RPMI7951 (cell line): ENCODE measurements at places on chromosomes 2 and 18. TPM values are rescaled to one million over a fixed set of nuclear protein-coding genes. Genes with fewer than 3 reads are reported as not detected.

- DNase-seq = no peak
Measured at GRCh38 chr2:57177176-57177575, 869.4 kb upstream of the VRK2 start.

DNA sequence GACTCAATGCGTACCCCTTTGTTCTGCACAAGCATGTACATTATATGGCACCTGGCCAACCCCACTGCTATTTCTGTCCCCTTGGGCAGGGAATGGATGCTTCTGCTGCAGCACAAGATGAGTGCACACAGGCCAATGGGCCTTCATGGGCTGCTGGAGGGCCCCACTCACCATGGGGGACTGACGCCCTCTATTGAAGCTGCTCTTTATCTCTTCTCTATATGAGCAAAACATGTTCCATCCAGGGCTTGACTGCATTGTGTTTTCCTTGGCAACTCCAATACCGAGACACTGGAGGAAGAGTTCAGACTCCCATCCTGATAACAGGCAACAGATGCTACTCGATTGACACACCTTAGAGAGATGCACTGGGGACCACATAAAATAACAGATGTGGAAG lies 251.6 kb upstream of the NCKAP5 start:
- DNase-seq = peak; percentile 34

DNA sequence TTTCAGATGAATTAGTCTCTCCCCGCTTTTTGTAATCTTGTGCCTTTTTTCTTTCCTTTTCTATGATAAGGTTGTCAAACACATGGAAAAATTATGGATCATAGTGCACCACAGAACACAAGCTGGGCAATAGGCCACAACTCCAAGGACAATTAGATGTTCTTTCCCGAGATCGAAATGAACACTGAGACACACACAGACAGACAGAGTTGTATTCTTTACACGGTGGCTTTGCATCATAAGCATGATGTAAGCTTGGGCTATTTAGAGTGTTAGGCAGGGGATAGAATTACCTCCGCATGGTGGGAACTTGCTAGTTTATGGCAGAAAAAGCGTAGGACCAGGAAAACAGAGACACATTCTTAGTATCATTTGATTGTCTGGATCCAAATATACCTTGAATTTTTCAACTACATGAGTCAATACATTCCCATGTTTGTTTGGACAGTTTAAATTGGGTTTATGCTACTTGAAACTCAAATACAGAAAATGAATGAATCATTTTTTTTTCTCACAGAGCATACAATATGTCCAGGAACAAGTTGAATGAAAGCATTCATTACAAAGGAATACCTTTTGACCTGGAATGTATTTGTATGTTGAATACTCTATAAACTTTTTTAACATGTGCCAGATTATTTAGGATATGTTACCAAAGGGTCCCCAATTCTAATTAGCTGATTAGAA lies 1611.5 kb upstream of the TMEFF2 start:
- DNase-seq = no peak

GRCh38 chr2:138079976-138080375 lies 115.7 kb downstream of the HNMT start:
- no peak for DNase-seq

The PLA2R1 gene
- 6.9 and 7.6 TPM in 2 replicates for total RNA-seq

DNA sequence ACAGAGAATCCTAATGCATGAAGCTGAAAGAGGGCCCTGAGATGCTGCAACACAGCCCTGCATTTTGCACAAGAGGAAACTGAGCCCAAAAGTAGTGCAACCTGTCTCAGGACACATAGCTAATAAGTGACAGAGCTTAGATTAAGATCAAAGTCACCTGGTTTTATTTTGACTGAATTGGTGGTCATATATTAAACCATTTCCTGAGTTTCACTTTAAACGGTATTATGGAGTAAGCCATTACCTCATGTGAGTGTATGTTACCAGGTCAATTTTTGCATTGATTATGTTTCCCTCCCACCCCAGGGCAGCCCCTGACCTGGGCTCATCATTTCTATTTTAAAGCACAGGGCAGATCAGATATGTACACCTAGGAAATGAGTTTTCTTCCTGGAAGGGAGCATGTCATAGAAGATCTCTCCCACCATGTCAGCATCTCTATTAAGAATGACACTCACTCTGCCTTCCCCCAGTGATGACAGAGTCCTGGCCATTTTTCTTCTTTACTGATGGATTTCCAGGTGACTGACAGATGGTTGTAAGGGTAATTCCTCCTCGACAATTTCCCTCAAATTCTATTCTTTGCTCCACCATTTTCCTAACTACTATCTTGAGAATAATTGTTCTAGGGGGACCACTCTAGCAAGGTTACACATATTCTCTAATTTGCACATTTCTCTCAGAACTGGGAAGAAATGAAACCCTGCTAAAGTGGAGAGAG lies 441.3 kb upstream of the SLC14A2 start:
- DNase-seq = no peak

DNA sequence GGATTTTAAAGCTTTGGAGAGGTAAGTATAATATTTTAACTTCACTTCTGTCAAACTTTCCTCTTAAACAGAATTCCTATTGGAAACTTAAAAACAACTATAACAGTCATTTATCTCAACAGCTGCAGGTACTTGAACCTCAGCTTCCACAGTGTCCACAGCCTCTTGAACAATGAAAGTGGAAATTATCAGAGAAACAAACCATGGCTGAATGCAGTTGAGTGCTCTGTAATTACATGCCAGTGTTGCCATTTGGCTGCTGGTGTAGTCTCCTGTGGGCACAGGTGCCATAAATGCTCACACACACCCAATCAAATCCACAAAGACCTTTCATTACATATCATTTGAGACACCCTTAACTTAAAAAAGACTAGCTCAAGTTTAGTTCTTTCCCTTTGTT lies 125.1 kb downstream of the CPS1 start:
- DNase-seq = no peak

- DNase-seq = no peak
Measured at GRCh38 chr2:100944617-100945432, 57.3 kb upstream of the RPL31 start.

DNA sequence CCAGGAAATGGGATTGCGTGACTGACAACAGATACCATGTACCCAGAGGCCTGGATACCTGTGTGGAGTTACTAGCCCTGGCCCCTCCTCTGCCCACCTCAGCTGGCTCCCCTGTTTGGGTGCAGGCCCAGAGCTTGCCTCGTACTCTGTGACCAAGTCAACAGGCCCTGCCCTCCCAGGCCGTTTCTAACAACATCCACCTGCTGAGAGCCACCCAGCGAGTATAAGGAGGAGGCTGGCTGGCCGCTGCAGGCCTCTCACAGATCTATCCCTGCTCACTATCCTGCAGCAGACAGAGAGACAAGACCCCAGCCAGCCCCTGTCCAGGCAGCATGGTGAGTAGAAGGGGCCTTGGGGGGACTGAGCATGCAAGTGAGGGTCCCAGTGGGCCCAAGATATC lies 12.5 kb upstream of the TUBA4A start:
- no peak for DNase-seq

The ATP8B1 gene
- total RNA-seq = 12.5 TPM in 2 replicates
